ENCODE measurements at places on chromosomes 4 and X. TPM values are rescaled to one million over a fixed set of nuclear protein-coding genes. Genes with fewer than 3 reads are reported as not detected.

- peak; percentile 83 for ATAC-seq
These were observed 83.5 kb upstream of the LIMCH1 start for GRCh38 chr4:41454423-41454822.

DNA sequence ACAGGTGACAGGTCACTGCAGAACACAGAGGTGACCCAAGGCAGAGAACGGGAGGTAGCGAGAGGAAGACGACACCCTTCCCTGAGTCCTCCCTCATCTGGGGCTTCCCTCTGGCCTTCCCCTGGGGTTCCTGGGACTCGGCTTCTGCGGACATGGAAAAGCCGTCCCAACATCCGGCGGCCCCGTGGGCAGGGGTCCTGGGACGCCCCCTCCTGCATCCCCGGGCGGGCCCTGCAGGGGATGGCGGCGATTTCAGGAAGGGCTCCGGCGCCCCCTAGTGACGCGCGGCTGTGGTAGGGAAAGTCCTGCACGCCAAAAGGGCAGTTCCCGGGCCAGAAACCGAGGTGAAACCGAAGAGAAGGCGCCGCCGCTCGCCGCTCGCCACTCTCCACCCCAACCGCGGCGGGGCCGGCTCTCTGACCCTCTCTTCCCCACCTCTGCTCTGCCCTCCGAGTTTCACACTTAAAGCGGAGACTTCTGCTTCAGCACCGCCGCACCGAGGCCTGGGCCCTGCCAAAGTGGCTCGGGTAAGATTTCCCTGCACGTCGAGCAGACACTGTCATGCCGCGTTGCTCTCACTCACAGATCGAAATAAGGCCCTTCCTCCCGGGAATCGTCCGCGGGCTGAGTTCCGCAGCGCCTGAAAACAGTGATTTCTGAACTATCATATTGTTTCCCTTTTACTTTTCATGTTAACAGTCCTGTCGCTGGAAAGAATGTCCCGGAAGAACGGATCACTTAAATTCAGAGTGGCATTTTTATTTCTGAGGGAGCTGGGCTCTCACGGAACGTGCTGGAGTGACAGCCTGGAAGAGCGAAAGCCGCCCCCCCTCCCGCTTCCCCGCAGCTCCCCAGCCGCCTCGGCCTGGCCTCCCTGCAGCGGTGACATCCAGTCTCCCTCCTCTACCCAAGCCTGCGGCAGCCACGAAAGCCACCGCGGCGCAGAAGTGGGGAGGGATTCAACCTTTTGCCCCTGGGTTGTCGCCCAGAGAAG is 110.6 kb downstream of the DCTD start:
- peak; percentile 95 for ATAC-seq

The CABS1 gene
- 0.13 TPM for total RNA-seq

The HSFX3 gene
- not detected for total RNA-seq

The MID1 gene
- total RNA-seq, result 36.4 TPM

The ARMCX6 gene
- 46.5 TPM for total RNA-seq
